ENCODE measurements at places on chromosomes 12 and 14.

GRCh38 chr14:51691176-51691575, 39.5 kb downstream of the FRMD6 start:
- DNase-seq: no peak

DNA sequence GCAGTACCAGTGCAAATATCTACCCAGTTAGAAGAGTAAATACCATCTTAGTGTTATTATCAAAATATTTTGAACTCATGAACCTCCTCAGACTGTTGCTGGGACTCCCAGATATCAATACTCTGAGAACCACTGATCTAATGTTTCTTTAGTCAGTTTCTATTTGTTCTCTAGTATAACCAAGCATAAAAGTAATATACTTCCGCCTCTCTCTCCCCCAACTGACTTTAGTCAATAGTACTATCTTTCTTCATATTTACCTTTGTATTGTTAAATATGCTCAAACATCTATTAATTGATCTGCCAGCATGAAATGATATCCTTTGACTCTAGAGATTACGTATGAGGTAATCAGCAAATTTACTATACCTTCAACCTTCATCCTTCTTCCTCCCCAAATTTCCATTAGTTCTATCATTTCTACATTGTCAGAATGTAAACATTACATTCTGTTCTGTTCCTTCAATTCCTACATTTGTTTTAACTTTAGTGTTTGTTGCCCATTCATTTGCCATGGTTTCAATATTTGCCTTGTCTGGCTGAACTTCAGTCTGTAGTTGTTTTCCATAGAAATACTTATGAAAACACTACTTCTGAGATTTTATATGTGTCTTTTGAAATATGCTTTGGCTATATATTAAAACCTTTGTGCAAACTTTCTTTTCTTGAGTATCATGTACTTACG, 192.5 kb upstream of the PDE3A start:
- no peak for DNase-seq

- no peak for DNase-seq
Observed at GRCh38 chr14:21668377-21668776, 5.2 kb downstream of the OR4E1 start.

- no peak for DNase-seq
Observed at GRCh38 chr12:2288001-2288400, 235.2 kb downstream of the CACNA1C start.

DNA sequence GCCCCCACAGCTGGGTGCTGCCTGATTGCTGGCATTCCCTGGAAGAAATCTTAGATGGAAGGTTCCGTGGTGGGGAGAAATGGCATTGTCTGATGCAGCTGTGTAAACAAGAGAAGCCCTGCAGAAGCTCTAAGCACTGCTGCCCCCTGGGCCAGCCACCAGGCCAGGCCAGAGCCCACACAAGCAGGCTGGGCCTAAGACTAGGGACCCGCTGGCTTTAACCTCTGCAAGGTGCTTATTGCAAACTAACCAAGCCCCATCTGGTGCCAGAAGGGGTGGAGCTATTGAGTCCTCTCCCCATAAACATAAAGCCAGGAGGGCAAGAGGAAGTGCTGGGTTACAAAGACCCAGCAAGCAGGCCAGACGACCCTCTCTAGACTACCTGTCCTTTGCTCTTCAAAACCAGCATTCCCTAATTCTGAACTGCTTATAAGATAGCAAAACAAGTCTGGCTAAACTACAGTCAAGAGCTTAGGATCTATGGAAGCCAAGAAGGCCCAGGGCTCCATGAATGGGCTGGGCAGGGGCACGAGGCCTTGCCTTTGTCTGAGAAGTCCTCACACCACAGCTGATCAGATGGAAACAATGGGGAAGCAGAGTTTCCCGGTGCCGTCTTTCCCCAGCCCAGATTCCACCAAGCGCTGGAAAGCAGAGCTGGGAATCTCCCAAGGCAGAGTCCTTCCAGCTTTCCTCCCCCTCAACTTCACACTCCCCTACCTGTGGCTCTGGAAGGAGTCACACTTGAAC, 28.8 kb downstream of the P2RX4 start:
- DNase-seq: no peak

DNA sequence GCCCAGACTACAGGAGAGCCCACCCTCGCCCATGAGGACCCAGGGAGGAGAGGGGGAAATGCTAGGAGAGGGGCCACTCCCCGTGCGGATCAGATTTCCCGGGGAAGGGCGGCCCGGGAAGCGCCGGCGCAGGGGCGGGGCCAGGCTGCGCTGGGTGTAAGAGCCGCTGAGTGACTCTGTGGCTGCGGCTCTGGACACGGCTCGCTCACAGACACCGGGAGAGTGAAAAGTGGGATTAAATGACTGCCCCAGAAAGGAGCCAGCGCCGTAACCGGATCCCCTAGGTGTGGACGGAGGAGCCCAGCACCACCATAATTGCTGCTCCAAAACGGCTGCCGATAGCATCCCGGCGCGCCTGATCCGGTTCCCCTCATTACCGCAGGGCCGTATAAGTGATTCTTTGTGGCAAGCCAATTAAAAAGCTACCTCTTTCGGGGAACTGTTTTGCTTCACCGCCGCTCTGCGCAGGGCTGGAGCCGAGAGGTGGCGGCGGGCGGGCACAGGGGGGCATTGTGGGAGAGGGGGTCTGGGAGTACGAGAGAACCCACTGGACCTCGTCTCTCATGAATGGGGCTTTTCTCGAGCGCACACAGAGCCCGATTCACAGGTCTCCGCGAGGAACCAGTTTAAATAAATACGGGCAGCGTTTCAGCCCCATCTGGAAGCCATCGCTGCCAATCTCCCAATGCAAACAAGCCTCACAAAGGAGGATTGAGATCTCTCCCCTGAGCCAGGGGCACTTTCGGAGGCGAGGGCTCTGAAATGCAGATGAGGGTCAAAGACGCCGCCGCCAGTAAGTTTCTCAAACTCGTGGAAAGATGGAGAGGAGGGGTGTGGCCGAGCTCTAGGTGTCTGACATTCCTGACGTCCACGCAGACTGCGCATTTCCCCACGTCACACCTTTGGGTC, 2.5 kb downstream of the COL2A1 start:
- no peak for DNase-seq

DNA sequence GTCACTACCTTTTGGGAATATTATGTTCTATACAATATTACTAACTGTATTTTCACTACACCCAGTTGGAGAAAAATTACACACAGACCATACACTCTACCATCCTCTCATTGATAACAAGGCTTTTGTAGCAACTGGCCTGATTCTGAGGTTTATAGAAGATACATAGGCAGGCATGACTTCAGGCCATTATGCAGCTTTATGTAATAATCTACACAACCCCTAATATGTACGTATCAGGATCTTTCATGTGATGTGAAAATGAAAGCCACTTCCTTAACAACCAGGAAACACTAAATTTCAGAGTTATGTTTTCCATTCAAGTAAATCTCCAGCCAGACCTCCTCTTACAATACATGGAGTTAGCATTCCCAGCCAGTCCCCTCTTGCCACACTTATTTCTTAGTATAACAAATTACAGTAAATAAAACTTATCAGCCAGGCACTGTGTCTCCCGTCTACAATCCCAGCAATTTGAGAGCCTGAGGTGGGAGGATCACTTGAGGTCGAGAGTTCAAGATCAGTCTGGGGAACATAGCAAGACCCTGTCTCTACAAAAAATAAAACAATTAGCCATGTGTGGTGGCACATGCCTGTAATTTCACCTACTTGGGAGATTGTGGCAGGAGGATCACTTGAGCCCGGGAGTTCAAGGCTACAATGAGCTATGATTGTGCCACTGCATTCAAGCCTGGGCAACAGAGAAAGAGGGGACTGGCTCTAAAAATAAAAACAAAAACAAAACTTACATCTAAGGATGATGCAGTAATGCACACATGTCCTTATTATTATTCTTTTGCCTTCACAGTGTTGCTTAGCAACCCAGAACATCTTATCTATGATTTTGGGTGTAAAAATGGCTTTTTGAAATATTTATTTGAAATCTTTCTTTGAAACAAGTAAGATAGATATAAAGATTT, 10.4 kb upstream of the OSBPL8 start:
- no peak for DNase-seq

All from epithelial cell of prostate (primary cell).